ENCODE measurements at places on chromosomes 4 and X.

GRCh38 chrX:65677954-65678469 is 10.6 kb downstream of the MSN start:
- DNase-seq, result no peak

DNA sequence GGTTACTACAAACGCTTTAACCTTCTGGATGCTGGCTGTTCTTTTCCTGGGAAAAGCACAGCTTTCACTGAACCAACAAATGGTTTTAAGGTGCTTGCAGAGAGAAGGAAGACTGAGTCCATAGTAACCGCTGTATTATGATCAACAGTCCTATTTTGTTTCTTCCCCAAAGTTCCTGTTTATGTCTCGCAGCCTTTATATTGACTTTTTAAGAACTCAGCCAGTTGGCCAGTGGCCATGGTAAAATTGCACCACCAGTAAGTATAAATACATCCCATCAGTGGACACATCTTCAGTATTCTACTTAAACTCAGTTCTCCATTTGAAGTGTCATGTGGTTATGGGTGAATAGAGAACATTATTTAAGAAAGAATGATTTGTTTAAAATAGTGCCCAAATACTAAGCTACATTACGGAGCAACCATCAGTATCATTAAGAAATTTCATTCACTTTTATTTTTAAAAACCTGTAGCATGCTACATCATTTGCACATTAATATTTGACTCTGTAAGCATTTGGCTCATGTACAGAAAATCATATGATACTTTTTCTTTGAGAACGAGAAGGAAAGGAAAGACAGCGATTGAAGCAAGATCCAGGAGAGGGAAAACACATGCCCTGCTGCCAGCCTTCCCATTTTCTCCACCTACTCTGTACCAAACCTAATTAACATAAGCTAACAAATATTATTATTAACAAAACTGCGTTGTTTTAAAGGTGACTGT is 287.0 kb downstream of the ARHGAP24 start:
- DNase-seq, result no peak

- no peak for DNase-seq
These were observed 581.2 kb upstream of the IGFBP7 start for GRCh38 chr4:57691370-57691769.

DNA sequence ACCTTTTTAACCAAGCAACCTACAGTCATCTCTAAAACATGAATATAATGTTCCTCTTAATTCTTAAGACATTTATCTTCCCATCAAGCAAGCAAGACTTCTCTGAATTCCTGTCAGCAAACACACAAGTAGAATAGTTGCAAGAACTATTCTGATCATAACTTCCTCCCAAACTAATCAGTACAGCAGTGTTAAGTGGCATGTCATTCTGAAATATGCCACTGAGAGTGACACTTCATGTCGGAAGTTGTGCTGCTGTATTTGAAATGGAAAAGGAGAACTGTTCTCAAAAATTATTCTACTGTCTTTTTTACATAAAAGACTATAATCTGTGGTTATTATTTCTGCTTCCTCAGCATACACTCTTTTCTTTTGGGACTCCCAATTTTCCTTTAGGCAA is 546.6 kb downstream of the PCDH18 start:
- DNase-seq, result no peak

GRCh38 chrX:150767475-150768131 is 74.4 kb downstream of the MTMR1 start:
- no peak for DNase-seq

GRCh38 chrX:86946569-86946968 is 571.0 kb upstream of the KLHL4 start:
- DNase-seq, result no peak

GRCh38 chrX:25022499-25023325 is 6.9 kb upstream of the ARX start:
- DNase-seq, result no peak

Data from CD4-positive, alpha-beta T cell treated with Interleukin-10 for 1 hour (primary cell).